ENCODE measurements at places on chromosomes 2 and 18. TPM values are rescaled to one million over a fixed set of nuclear protein-coding genes. Genes with fewer than 3 reads are reported as not detected.

ARHGEF33 gene
- total RNA-seq, result 1.1 TPM

GPR75 gene
- total RNA-seq, result 2.1 TPM

RUFY4 gene
- 0.14 TPM for total RNA-seq

ARHGEF4 gene
- 8.8 TPM for total RNA-seq

KATNAL2 gene
- total RNA-seq, result 1.8 TPM

IL37 gene
- not detected for total RNA-seq
